ENCODE measurements at places on chromosomes 5 and 9.

DNA sequence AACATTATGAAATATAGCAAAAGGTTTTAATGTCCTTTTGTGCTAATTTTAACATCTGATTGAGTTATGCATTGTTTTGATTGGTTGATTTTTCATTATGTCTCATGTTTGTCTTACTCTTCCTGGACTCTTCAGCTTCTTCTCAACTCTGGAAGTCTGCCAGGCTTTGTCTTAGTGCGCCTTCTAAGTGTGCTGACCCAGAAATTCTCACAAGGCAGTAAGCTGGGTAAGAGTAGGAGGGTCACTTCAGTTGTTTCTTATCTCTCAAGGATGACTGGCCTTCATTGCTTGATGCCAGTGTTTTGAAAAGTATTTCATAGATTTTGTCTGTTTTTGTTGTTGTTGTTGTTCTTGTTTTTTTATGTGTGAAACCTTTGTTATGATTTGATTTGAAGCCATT, 59.2 kb downstream of the RIC1 start:
- no peaks in the 10 kb centered on the region for H3K27me3 ChIP-seq
- no peak overlapping the region for H3K4me3 ChIP-seq
- H3K4me1 ChIP-seq = no peaks in the 10 kb centered on the region
- DNase-seq = peak; percentile 72

GRCh38 chr5:59565551-59565950, 328.0 kb downstream of the PDE4D start:
- no peak for DNase-seq
- H3K36me3 ChIP-seq = no peaks in the 10 kb centered on the region
- H3K27me3 ChIP-seq = no peaks in the 10 kb centered on the region
- peaks cover 15% of the 10 kb centered on the region for H3K4me1 ChIP-seq
- no peak overlapping the region for H3K27ac ChIP-seq

GRCh38 chr9:116494815-116495634, 192.1 kb upstream of the TRIM32 start:
- H3K4me1 ChIP-seq = peaks cover 12% of the 10 kb centered on the region
- H3K36me3 ChIP-seq = no peaks in the 10 kb centered on the region
- H3K27me3 ChIP-seq = no peaks in the 10 kb centered on the region
- H3K4me3 ChIP-seq = no peak overlapping the region
- H3K27ac ChIP-seq = no peak overlapping the region

DNA sequence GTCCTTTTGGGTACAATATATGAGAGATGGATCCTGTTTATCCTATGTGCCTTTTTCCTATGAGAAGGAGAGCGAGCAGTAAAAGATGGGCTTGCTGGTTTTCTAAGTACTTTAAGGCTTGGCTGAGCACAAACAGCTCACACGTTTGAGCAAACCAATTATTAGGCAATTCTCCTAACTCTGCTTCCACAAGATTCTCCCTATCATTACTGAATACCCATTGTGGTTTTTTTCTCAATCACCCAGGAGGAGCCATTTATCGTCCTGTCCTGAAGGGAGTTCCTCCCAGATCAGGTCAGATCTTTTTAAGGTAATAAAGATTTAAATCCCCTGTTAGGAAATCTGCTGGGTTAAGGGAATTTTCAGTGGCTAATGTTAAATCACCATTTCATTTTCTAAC, 19.4 kb upstream of the C1QTNF3 start:
- H3K27ac ChIP-seq = no peak overlapping the region
- H3K36me3 ChIP-seq = no peaks in the 10 kb centered on the region
- H3K4me1 ChIP-seq = no peaks in the 10 kb centered on the region
- no peak for DNase-seq
- no peak overlapping the region for H3K4me3 ChIP-seq
